Fibroblast of lung (primary cell): ENCODE measurements at places on chromosomes 5 and 9. TPM values are rescaled to one million over a fixed set of nuclear protein-coding genes. Genes with fewer than 3 reads are reported as not detected.

NUP155 gene
- 21.8 and 26.3 TPM in 2 replicates for total RNA-seq

SV2C gene
- total RNA-seq: not detected in 2 replicates

RGS14 gene
- 2.6 and 4.1 TPM in 2 replicates for total RNA-seq

MEF2C gene
- 5.4 and 12.2 TPM in 2 replicates for total RNA-seq

EPB41L4B gene
- 1.5 and 2.8 TPM in 2 replicates for total RNA-seq

NR2F1 gene
- 63.7 and 90.8 TPM in 2 replicates for total RNA-seq

TTC23L gene
- 0.26 and 0.33 TPM in 2 replicates for total RNA-seq

PURA gene
- 19.0 and 20.0 TPM in 2 replicates for total RNA-seq

RGS7BP gene
- total RNA-seq: under 0.01 and 0.51 TPM in 2 replicates

NTRK2 gene
- total RNA-seq: 0.26 and 0.66 TPM in 2 replicates

PCDHB6 gene
- 0.26 and 0.33 TPM in 2 replicates for total RNA-seq

NDOR1 gene
- total RNA-seq: 2.6 and 3.1 TPM in 2 replicates

DAPK1 gene
- 15.5 and 18.5 TPM in 2 replicates for total RNA-seq

PTGDS gene
- total RNA-seq: 89.9 and 90.3 TPM in 2 replicates

MARVELD2 gene
- 1.3 and 2.5 TPM in 2 replicates for total RNA-seq

GHR gene
- total RNA-seq: 2.3 and 5.4 TPM in 2 replicates

CENPP gene
- 1.0 and 1.7 TPM in 2 replicates for total RNA-seq

ZNF474 gene
- under 0.01 and 0.17 TPM in 2 replicates for total RNA-seq

SPATA9 gene
- 0.51 and 0.66 TPM in 2 replicates for total RNA-seq

PDZD2 gene
- total RNA-seq: under 0.01 and 0.33 TPM in 2 replicates

GPRIN1 gene
- 4.9 and 6.3 TPM in 2 replicates for total RNA-seq

CDH18 gene
- 0.33 TPM in 1 of 2 replicates, not detected in the other for total RNA-seq

ACER2 gene
- 2.6 and 4.5 TPM in 2 replicates for total RNA-seq

SLC46A2 gene
- total RNA-seq: not detected in 2 replicates

PCDHB14 gene
- total RNA-seq: 0.77 and 1.7 TPM in 2 replicates

PTPA gene
- 159 and 203 TPM in 2 replicates for total RNA-seq

SNAPC3 gene
- total RNA-seq: 33.1 and 43.4 TPM in 2 replicates

SOHLH1 gene
- not detected in 2 replicates for total RNA-seq

PCDHA2 gene
- total RNA-seq: under 0.01 and 0.33 TPM in 2 replicates

TAF11L5 gene
- total RNA-seq: not detected in 2 replicates

OR1J2 gene
- total RNA-seq: 0.26 and 0.33 TPM in 2 replicates

TPD52L3 gene
- total RNA-seq: not detected in 2 replicates

ZNF608 gene
- total RNA-seq: 18.0 and 25.3 TPM in 2 replicates

DMRT2 gene
- not detected in 2 replicates for total RNA-seq

BTNL3 gene
- not detected in 2 replicates for total RNA-seq

IFNA2 gene
- total RNA-seq: not detected in 2 replicates

GABRA6 gene
- total RNA-seq: not detected in 2 replicates

PRELID2 gene
- 26.5 and 27.9 TPM in 2 replicates for total RNA-seq

BAAT gene
- not detected in 2 replicates for total RNA-seq

DBH gene
- total RNA-seq: not detected in 2 replicates

ZSWIM6 gene
- total RNA-seq: 13.6 and 23.5 TPM in 2 replicates

ARL14EPL gene
- not detected in 2 replicates for total RNA-seq

TMEM232 gene
- total RNA-seq: 5.6 and 7.4 TPM in 2 replicates

PCDHGA5 gene
- 1.5 and 2.6 TPM in 2 replicates for total RNA-seq

NKD2 gene
- total RNA-seq: under 0.01 and 0.26 TPM in 2 replicates

TLR4 gene
- 2.6 and 3.1 TPM in 2 replicates for total RNA-seq

TIMD4 gene
- total RNA-seq: not detected in 2 replicates
